ENCODE measurements at places on chromosomes 6 and 20. TPM values are rescaled to one million over a fixed set of nuclear protein-coding genes. Genes with fewer than 3 reads are reported as not detected.

- no peak overlapping the region for H3K27ac ChIP-seq
- H3K27me3 ChIP-seq = no peaks in the 10 kb centered on the region
- H3K4me3 ChIP-seq = no peak overlapping the region
Observed at GRCh38 chr20:19673575-19673974, 84.5 kb upstream of the RIN2 start.

DNA sequence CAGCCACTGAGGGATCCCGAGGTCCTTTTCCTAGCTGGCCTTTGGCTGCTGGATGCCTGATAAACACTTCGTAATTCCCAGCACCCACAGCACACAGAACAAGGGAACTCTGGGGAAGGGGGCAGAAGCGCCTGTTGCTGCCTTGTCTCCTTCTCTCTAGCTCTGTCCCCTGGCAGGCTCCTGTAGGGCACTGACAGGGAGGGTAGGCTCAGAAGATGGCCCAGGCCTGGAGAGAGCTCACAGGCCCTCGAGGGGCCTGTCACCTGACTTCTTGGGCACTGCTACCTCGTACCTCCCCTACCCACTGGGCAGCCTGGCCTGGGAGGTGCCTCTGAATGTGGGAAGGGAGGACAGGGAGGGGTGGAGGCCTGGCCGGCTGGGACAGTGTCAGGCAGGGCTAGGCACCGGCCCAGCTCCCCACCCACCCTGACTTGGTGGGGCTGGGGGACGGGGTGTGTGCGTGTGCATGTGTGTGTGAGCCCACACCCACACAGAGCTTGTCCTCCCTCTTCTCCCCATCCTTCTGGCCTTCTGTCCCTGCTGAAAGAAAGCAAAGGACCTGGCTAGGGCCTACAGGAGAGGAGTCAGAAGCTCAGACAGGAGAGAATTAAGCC lies 18.1 kb downstream of the C6orf132 start:
- DNase-seq = no peak
- no peaks in the 10 kb centered on the region for H3K27me3 ChIP-seq
- H3K36me3 ChIP-seq = peaks cover 18% of the 10 kb centered on the region
- H3K4me1 ChIP-seq = peaks cover 45% of the 10 kb centered on the region

- no peaks in the 10 kb centered on the region for H3K36me3 ChIP-seq
- no peaks in the 10 kb centered on the region for H3K4me1 ChIP-seq
- DNase-seq = no peak
- H3K27ac ChIP-seq = no peak overlapping the region
- no peaks in the 10 kb centered on the region for H3K27me3 ChIP-seq
Observed at GRCh38 chr6:25436760-25437159, 157.6 kb downstream of the CARMIL1 start.

DNA sequence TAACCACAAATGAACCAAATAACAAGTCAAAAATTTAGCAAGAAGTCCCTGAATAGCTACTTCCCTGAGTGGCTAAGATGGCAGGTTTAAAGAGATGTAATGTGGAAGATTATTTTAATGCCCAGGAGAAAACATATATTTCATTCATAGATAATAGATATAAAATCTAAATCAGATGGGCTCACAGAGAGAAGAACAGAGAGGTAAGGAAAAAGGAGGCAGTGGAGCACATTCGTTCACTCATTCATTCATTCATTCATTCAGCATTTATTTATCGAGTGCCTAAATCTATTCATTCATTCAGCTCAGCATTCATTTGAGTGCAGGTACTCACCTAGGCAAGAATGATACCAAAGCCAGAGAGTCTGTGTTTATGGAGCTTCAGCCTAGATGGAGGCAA lies 32.1 kb upstream of the IYD start:
- H3K27ac ChIP-seq = no peak overlapping the region
- no peak for DNase-seq
- H3K4me1 ChIP-seq = no peaks in the 10 kb centered on the region
- no peak overlapping the region for H3K4me3 ChIP-seq
- no peaks in the 10 kb centered on the region for H3K36me3 ChIP-seq
- H3K27me3 ChIP-seq = no peaks in the 10 kb centered on the region

ELOVL4 gene
- total RNA-seq = 5.3 TPM
